H54 (cell line): ENCODE measurements at places on chromosomes 4 and X.

DNA sequence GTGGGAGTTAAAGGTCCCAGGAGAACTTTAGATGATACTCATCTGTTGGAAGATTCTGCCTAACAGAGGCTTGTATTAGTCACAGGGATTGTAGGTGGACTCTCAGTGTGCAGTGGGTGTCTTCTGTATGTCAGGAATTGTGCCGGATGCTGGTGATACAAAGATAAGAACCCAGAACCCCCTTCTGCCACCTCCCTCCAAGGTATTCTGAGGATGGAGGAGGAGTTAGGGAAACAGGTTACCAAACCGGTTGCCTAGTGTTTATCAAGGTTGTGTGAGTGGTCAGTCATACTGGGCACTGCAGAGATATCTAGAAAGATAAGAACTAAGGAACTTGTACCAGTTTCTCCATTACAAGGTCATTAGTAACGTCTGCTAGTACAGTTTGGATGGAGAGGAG lies 61.6 kb downstream of the PTTG2 start:
- DNase-seq = no peak

DNA sequence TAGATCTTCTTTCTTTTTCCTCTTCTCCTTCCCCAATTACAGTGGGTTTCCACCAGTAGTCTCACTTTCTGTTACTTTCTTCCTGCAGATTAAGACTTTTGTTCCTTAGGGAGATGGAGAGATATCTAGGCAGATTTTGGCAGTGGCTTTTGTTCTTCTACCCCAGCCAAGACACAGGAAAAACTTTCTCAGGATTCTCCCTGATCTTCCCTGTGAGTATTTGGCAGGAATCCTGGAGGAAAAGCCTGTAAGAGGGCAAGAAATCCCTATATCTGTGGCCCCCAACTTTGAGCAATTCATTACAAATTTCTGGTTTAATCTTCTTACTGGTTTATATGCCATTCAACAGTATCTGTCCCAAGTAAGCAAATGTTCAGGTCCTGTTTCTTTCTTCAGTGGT lies 21.9 kb downstream of the SLC9A7 start:
- DNase-seq = no peak

GRCh38 chr4:12633053-12633651 lies 851.0 kb downstream of the RAB28 start:
- peak; percentile 1 for DNase-seq

GRCh38 chr4:147447786-147448185 lies 33.1 kb upstream of the EDNRA start:
- no peak for DNase-seq

DNA sequence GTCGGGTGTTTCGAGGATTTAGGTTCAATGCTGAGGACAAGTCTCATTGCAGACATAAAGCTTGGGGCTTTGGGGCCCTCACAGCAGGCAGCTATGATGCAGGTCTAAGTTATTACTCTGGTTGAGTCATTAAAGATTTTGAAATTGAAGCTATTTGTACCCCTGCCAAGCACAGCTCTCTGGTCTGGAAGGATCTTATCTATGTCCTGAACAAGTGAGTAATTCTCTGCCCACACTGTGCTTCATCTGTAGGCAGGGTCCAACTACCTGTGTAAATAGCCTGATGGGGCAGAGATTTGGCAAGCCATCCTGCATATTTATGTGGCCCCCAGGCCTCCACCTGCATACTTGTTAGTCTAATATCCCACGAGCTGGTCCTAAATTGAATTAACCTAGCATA lies 41.4 kb upstream of the MAGEA4 start:
- DNase-seq = peak; percentile 15

DNA sequence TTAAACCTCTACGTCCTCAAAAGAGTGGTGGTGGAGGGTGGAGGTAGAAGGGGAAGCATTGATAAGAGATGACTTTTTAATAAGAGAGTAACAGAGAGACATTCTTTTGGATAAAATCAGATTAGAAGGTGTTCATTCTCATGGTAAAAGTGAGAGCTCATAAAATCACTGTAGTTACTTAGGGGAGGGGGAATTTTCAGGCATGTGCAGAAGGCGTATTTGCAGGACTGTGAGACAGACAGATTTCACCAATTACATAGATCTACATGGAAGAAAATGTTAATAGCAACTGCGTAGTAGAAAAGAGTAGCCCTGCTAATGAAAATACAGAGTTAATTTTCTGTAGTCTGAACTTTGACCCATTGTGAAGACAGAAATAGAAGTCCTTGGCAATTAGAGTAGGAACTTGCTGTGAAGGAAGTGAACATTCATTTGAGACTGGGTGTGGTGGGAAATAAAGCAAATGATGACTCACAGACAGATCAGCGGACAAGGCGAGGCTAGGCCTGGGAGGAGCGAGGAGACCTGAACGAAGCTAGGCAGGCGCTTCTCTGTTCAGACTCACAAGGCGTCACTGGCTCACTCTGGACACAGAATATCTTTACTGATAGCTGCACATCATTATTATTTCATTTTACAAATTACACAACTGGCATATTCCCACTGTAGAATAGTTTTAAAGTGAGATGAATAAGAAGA lies 57.2 kb upstream of the FAM9C start:
- no peak for DNase-seq

DNA sequence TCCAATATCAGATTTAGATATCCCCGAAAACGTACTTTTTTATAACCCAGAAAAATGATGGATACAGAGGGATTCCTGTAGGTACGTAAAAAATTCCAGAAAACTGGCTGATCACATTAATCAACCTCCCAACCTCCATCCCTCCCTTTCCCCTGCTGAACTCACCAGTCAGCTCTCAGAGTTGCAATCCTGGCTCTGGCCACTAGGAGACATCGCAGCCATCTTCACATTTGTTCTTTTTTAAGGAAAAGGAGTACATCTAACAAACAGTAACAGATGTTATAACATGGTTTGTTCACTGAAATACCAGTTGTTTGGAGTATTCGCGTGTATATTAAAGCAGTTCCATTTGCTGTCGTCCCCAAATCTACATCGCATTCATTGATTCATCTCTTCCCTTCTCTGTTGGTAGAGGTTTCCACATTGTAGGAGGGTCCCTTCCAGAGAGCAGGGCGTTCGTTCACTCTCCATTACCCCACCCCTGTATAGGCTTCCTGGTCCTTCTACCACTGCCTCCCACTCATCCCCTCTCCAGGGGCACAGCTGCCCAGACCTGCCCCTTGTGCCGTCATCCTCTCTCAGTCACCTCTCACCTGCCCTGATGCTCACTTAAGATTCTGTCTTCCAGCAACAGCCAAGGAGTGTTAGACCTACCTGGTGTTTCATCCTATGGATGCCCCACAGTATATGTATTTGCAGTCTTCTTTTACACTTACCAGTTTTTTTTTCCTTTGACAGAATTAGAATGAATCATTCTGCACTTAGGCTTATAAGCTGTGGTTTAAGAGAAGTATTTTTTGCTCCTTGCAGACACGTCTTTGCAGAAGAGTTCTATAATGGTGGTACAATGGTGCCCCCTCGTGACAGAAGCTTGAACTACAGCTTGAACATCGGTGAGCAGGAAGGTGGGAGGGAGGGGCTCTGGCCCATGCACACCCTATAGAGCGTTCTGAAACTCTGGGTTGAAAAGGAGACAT lies 36.8 kb upstream of the RAB40AL start:
- peak; percentile 3 for DNase-seq

- DNase-seq = no peak
Observed at GRCh38 chr4:99321241-99322191, at the start of gene ADH1B. Gene ADH1B, minus strand, starts transcription at chr4:99321401. Its CDS starts 70 bp downstream, at chr4:99321331.

- no peak for DNase-seq
Observed at GRCh38 chr4:11700751-11701226, 272.1 kb upstream of the HS3ST1 start.

DNA sequence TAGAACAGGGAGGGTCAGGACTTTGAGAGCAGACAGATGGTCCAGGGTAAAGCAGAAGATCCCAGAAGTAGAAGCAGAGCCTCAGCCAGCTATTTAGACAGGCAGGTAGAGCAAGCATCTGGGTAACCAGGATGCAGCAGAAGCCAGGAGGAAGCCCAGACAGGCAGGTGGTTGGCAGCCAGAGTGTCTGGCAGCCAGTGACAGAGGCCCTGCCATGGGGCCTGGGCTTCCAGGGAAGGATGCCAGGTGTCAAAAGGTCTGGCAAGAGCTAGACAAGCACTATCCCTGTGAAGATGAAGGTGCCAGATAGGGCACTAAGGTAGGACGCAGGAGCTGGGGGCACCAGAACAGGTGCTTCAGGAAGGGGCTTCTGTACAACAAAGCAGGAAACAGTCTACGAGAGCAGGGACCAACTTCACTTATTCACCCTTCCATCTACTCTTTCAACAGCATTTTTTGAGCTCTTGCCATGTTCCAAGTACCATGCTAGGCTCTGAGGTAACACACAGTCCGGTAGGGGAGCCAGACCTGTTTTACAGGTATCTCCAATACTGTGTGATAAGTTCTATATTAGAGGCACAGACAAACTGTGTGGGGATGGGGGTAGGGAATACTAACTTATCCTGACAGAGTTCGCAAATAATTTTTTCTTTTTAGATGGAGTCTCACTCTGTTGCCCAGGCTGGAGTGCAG lies 38.1 kb upstream of the GJB1 start:
- DNase-seq = no peak

DNA sequence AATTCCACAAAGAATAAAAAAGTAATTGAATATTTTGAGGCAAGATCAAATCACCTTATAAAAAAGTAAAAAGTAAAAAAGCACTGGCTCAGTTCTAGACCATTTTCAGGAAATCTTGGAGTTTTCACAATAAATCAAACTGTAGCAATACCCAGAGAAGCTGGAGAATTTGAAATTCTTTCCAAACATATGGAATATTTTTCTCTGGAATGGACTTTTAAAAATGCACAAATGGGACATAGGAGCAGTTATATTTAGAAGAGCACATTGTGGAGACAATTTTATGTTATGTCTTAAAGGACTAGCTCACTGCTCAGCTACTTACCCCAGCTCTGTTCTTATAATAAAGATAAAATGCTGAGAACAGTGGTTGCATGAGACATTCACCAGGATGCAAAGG lies 211.9 kb upstream of the KIT start:
- no peak for DNase-seq

- DNase-seq = no peak
Observed at GRCh38 chr4:58761563-58761962, 1651.4 kb upstream of the IGFBP7 start.
